ENCODE measurements at places on chromosomes 3 and 15.

DNA sequence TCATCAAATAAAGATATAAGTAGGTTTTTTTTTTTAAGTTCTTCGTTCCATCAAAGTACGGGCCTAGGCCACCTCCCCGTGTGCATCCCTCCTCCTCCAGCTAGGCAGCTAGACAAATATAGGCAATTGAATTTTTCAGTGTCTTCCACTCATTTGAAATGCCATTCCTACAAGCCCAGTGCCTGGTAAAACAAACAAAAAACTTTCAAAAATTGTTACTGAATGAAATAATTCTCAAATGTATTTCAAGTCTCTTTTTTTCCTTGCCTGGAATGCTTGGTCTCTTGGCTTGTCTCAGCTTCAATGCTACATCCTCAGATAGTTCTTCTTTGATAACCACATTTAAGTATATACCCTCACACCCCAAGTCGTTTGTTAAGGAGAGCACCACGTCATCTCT, 3.8 kb downstream of the EIF2AK4 start:
- no peak for DNase-seq

GRCh38 chr3:100606894-100607512, 2.4 kb upstream of the ADGRG7 start:
- DNase-seq, result no peak

DNA sequence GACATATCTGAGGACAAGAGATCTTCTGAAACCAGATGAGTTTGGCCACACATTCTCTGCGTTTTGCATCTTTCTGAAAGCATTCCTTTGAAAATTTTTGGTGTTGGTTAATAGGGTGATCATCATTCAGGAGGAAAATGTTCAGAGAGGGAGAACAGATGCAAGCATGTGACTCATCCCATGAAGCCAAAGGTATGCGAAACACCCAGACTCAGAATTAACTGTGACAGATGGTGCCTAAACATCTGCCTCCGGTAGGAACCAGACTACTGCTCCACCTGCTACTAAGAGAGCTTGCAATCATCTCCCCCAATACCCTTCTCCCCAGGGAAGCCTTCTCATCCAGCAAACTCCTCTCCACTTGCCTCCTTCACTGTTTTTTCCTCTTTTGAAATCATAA, 46.2 kb downstream of the TRIM69 start:
- no peak for DNase-seq

GRCh38 chr3:71843071-71843470, 58.1 kb upstream of the PROK2 start:
- no peak for DNase-seq

DNA sequence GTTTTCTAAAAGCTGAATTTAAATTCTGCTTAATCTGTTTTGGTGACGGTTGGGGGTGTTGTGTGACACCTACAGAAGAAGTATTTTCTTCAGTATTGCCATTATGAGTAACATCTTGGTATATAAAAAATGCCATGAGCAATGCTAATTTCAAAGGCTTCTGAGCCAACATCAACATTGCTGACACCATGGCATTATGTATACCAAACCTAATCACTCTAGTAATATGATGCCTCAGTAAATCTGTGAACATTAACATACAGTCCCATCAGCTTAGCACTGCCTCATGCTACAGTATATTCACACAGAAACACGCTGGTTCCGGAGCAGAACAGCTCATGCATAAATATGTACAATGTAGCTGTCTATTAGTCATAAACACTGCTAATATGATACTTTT, 75.8 kb downstream of the ZPLD1 start:
- DNase-seq, result no peak

- no peak for DNase-seq
Measured at GRCh38 chr3:111369958-111370357, 172.0 kb upstream of the CD96 start.

GRCh38 chr15:55588070-55588814, at the start of gene PYGO1:
Gene PYGO1 (minus strand): TSS chr15:55588345. CDS start chr15:55587883, 462 bp downstream.
- peak; percentile 30 for DNase-seq

- DNase-seq, result no peak
Measured at GRCh38 chr3:43523454-43524053, 98.3 kb downstream of the ANO10 start.

DNA sequence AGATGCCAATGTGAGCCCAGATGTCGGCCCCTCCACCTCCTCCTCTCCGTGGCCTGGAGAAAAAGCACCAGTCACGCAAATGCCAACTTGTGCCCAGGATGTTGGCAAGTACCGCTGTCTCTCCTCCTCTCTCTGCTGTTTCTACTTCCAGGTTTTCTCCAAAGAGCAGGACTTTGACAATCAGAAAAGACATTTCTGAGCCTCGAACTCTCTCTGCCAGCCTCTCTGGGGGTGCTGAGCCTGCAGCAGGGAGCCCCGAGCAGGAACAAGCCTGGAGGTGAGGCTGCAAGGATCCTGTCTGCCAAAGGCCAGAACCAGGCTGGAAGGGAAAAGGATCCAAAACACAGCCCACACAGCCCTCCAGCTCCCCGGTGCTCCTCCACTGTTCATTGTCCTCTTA, 89.7 kb downstream of the SEC22A start:
- DNase-seq, result no peak

- no peak for DNase-seq
Measured at GRCh38 chr15:39999538-40000200, 39.3 kb downstream of the SRP14 start.

DNA sequence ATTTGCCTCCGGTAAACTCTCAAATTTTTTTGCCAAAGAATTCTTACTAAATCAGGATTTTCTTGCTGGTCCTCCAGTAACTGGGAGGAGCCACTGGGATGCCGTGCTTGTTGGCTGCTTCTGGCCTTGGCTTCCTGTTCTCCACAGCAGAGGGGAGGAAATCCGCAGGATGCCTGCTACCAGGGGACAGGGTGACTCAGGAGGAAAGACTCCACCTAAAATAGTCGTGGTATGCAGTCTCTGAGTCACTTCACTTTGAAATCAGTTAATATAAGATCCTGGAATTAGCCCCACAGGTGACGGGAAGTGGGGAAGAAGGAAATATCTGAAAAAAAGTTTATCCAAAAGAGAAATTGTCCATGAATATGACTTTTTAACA, 6.5 kb upstream of the TM4SF18 start:
- peak; percentile 95 for DNase-seq

DNA sequence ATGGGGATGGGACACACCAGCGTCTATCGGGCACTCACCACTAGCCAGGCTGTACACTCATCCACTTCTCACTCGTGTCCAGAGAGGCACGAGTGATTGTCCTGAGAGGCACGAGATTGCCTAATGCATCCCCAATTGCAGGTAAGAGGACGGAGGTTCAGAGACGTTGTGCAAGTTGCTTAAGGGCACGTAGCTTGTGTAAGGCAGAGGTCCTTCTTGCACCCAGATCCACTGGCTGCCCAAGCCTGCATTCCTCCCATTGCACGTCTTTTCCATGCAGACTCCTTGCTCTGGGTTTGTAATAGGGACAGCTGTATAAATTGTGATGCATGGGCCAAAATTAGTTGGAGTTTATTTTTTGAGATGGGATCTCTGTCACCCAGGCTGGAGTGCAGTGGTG, 264.3 kb downstream of the PLCL2 start:
- no peak for DNase-seq

DNA sequence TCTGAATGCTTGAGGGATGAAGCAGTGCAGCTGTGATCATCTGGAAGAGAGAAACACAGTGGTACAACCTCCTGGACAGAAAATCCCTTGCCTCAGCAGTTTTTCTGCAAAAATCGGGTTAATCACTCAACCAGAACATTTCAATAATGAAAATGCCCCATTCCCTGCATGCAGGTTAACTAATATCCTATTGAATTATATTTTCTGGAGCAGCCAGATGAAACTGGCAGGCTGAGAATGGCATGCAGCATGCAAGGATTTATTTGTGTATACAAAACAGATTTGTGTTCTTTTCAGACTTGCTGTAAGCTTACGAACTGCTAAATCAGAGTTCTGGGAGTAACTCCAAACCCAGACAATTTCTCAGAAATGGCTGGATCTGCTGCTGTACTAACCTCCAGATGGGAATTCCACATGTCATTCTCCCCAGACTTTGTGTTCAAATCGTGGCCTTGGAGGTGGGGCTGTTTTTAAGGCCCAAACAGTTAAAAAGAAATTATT, 39.1 kb downstream of the SLC9A9 start:
- DNase-seq, result no peak

DNA sequence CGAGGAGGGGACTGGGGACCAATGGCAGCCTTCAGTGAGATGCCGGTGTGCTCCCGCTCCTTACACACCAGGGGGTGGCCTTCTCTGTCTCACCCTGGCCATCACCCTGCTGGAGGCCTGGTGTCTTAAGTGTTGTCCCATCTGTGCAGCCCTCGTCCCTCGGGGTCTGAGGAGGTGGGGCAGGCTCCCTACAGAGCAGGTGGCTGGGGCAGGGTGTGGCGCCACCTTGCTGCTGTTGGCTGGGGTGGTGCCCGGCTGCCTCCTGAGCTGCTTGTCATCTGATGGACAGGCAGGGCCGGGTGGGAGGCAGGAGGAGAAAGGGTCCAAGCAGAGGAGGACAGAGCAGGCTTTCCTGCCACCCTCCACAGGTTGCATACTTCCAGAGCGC, 25.9 kb downstream of the PTPN23 start:
- no peak for DNase-seq

DNA sequence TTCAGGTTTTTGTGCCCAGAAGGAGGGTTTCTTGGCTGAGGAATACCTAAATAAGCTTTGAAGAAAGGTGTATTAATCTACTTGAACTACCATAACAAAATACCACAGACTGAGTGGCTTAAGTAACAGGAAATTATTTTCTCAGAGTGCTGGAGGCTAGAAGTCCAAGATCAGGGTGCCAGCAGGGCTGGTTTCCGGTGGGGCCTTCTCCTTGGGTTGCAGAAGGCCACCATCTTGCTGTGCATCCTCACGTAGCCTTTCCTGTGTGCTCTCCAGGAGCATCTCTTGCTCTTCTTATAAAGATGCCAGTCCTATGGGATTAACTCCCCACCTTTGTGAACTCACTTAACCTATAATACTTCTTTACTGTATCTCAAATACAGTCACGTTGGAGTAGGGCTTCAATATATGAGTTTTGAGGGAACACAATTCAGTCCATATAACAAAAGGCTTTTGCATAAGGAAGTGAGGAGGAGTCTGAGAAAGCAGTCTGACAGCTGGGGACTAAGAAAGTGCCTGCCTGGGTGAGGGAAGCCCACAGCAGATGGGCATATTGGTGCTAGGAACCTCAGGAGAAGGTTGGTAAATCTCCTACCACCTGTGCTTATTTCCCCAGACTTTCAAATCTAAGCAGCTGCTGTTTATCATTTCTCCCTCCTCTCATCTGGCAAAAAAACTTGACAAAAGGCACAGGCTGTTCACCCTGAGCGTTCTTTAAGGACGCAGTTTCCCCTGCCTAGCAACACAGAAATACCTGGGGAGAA, 89.6 kb upstream of the CBLB start:
- DNase-seq, result no peak

DNA sequence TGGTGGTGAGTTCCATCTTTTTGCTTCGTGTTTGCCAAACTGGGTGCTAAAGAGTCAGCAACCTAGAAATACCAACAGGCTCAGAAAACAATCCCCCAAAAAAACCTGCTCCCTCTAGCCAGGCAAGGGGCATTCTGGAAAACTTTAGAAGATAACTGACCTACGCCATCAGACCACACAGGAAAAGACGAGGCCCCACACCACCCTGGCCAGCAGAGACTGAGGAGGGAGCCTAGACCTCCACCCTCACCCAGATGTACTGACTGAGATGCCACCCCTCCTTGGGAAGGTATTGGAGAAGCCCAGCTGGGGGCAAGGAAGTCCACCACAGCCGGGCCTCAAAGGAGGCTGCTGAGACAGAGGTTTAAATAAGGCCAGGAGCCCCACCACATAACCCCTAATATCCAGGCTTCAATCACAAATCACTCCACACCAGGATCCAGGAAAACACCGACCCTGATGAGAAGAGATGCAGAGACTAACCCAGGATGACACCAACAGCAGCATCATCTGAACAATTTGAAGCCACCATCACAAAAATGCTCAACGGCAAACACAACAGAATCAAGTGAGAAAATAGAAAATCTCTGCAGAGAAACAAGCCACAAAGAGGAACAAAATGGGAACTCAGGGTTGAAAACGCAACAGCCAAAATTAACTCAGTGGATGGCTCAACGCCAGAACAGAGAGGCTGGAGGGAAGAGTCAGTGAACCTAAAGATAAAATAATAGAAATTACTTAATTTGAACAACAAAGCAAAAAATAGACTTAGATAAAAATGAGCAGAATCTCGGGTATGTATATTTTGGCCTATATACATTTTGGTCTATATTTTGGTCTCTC, 61.0 kb downstream of the TPRA1 start:
- no peak for DNase-seq

DNA sequence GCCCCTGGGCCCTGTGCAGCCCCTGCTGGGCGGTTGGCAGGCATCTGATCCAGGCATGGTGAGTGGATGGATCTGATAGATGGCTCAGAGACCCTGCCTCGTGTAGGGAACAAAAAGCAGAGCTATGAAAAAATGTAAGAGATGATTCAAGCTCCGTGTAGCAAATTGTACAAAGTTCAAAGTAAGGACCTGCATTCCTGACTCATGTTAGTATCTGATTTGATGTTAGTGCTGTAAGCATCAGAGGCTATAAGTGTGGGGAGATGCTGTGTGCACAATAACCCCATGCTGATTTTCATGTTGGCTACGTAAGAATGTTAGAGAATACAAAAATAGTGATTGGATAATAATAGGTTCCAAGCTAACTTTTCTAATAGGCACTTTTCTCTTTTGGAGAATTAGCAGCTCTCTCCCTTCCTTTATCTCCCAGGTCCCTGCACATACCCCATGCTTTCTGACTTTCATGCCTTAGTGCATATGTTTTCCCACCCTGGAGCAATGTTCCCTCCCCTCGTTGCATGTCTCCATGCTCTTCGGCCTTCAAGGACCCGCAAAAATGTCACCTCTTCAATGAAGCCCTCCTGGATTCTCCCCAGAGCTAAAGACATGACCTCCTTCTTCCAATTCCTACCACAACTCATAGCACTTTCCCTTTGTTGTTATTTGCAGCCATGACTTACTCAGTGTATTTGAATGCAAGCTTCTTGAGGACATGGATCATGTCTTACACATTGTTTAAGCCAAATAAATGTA, 1.6 kb downstream of the CCR9 start:
- no peak for DNase-seq
